K562 (cell line): ENCODE measurements at places on chromosomes 13 and 19. TPM values are rescaled to one million over a fixed set of nuclear protein-coding genes. Genes with fewer than 3 reads are reported as not detected.

DNA sequence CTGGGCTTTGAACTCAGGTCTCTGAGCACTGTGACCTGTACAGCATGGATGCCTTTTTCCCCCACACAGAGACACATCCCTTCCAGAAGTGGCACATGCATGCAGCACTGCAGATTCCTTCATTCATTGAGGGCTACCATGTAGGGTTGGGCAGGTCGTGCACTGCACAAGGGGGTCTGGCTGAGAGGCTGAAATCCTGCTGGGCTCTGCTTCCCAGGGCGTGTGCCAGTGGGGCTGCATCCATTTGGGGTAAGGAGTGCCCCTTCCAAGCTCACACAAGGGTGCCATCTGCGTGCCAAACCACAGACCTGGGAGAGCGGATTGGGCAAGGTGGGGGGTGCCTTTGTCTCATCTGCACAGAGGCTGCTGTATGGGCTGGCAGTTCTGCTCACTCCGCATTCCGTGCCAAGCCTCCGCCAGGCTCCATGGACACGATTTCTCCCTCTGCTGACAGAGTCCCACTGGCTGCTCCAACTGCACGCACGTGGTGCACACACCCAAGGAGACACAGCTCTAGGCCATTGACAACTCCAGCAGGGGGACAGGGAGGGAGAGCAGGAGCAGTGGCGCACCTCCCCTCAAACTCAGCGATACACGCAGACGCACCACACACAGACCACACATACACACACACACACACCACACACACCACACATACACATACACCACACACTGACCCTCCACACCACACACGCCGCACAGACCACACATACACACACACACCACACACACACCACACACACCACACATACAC lies 4.5 kb upstream of the SHISA7 start:
- H3K4me3 ChIP-seq: no peak overlapping the region
- no peak overlapping the region for H3K27ac ChIP-seq
- peaks cover 62% of the 10 kb centered on the region for H3K4me1 ChIP-seq
- H3K27me3 ChIP-seq: peaks cover 37% of the 10 kb centered on the region
- no peak for DNase-seq

DNA sequence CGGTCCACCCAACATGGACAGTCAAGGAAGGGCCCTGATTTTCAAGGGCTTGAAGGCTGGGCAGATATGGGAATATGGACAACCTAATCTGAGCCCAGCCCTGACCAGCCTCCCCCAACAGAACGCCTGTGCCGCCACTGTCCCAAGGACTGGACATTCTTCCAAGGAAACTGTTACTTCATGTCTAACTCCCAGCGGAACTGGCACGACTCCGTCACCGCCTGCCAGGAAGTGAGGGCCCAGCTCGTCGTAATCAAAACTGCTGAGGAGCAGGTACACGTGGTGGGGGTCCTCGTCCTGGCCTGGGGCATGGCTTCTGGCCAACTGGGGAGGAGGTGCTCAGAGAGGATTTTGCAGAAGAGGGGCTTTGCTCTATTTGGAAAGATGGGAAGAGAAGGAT lies 3.5 kb downstream of the CLEC4M start:
- H3K4me1 ChIP-seq: peaks cover 11% of the 10 kb centered on the region
- H3K27me3 ChIP-seq: peaks cover 42% of the 10 kb centered on the region
- no peak overlapping the region for H3K27ac ChIP-seq
- no peaks in the 10 kb centered on the region for H3K36me3 ChIP-seq
- no peak overlapping the region for H3K4me3 ChIP-seq

- no peaks in the 10 kb centered on the region for H3K4me1 ChIP-seq
- no peak overlapping the region for H3K27ac ChIP-seq
- no peak for DNase-seq
- H3K4me3 ChIP-seq: no peak overlapping the region
These were observed 364.2 kb downstream of the IRS2 start for GRCh38 chr13:109422161-109422560.

- no peak for DNase-seq
- no peaks in the 10 kb centered on the region for H3K36me3 ChIP-seq
- H3K4me3 ChIP-seq: no peak overlapping the region
- no peaks in the 10 kb centered on the region for H3K27me3 ChIP-seq
These were observed 24.4 kb upstream of the GPR12 start for GRCh38 chr13:26784704-26785639.

The DMKN gene
- 0.53 TPM in 1 of 2 replicates, not detected in the other for total RNA-seq

The IGFL4 gene
- not detected in 2 replicates for total RNA-seq
